ENCODE measurements at places on chromosomes 11 and 22.

DNA sequence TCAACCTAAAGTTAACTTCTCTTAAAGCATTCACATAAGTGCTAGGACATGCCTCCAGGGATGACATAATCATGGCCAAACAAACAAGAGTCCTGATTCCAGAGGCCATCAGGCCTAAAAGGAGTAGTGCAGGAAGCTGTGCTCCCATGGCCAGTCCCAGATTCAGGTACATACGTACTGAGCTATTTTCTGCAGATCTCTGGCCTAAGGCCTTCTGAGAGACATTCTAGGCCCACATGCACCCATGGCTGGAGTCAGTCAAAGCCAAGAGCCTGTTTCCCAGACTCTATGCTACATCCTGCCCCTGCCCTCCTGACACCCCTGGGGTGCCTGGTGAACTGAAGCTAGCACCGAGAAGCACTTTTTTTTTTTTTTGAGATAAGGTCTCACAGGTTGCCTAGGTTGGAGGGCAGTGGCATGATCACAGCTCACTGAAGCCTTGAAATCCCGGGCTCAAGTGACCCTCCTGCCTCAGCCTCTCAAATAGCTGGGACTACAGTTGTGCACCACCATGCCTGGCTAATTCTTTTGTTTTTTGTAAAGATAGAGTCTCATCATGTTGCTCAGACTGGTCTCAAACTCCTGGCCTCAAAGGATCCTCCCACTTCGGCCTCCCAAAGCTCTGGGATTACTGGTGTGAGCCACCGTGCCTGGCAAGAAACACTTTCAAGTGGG is 553 bp downstream of the CD3D start:
- DNase-seq: no peak

DNA sequence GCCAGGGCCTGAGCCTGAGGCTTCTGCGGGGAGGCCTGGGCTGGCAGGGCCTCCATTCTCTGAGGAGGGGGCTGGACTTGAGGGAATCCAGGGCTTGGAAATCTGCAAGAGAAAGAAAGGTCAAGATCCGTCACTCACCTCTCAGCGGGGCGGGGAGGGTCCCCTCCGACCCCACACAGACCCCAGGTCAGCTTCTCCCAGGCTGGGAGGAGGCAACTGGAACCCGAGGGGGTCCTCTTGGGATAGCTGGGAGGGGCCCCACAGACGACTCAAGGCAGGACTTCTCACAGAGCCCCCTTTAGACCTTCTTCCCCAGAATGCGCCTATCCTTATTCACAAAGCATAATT is 11.0 kb downstream of the TNKS1BP1 start:
- DNase-seq: no peak

DNA sequence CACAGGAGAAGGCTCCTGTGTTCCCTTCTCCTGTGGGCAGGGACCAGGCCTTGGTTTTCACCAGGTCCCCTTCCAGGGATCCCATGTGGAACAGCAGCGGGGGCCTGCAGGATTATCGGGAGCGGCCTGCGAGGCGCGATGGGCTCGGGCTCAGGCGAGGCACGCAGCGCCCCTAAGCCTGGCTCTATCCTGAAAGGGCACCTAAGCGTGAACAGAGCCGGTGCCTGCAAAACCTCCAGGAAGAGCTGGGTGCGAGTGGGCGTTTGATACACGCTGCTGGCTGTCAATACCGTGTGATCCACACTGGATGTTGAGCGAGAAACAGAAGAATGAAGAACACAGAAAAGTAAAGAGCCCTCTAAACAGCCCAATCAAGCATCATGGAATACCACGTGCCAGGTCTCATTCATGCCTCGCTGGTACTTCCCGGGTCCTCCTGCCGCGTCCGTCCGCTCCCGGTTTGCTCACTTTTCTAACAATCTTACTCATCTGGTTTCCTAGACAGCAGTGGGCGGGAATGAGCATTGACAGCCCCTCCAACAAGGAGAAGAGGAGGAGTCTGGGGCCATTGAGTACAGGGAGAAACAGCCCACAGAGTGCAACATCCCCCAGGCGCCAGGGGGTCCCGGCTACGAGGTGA is 12.5 kb downstream of the OSBPL5 start:
- DNase-seq: no peak

- DNase-seq: no peak
Observed at GRCh38 chr22:38284042-38284402, 11.2 kb upstream of the TMEM184B start.

DNA sequence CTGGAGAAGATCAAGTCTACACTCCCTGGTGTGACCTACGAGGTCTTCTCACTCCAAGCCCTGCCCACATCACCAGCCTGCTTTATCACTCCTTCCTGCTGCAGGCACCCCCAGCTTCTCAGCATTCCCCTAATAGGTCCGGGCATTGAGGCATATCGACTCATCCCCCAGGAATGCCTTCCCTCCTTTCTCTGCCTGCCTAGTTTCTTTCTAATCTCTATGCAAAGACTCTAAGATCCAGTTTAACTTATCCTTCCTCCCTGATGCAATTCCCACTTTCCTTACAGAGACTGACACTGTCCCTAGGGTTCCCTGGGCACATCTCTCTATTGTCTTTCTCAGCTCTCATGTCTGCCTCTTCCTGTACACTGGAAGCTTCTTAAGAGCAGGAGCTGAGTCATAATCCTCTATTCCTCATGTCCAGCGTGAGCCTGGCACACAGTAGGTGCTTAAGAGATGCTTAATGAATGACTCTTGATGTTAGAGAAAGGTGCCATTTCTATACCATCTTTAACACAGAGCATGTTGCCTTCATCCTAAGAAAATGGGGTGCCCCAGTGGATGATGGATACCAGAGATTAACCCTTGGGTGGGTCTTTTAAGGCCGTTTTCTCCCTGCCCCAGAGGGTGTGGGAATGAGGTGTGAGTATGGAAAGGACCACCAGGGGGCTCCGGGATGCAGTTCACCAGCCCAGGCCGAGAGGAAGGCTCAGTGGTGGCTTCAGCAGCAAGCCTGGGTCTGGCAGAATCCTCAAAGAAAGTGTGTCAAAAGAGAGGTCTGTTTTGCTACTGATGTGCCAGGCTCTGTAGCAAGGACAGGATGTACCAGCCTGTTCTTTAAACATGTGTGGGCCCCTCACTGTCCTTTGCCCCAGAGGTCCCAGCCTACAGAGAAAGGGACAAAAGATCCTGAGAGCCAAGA is 34.7 kb downstream of the PARVA start:
- peak; percentile 41 for DNase-seq

DNA sequence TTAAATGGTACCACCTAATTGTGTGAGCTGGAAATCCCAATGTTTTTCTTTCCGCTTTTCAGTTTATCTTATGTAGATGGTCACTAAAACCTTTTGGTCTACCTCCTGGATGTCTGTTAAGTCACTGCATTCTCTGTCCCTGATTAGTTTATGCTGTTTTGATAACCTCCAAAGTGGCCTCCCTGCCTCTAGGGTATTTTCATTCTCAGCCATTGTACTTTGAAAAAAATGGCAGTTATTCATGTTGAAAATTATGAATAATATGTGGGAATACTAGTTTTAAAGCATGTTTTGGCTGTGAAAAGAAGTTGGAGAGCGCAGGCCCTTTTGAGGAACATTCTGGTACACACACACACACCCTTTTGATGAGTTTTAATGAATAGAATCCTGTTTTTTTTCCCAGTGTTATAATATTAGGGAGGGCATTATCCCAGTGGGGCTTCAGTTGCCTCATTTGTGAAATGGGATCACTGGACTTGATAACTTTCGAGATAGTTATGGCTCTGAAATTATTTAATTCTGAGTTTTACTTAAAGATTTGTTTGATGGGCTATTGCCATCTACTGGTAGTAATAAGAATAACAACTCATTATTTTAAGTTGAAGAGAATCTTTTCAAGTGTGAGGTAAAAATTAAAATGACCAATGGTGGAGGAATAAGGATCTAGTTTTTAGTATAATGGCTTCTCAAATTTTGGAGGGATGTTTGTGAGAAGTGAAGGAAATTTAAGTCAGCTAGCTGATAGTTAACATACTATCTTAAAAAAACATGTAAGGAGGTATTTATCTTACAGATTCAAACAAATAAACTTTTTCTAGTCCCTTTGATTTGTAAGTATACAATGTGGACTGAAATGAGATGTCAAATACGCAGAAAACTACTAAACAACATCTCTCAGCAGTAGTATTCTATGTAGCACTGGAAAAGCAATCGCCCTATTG is 3.9 kb downstream of the FDX1 start:
- peak; percentile 28 for DNase-seq

DNA sequence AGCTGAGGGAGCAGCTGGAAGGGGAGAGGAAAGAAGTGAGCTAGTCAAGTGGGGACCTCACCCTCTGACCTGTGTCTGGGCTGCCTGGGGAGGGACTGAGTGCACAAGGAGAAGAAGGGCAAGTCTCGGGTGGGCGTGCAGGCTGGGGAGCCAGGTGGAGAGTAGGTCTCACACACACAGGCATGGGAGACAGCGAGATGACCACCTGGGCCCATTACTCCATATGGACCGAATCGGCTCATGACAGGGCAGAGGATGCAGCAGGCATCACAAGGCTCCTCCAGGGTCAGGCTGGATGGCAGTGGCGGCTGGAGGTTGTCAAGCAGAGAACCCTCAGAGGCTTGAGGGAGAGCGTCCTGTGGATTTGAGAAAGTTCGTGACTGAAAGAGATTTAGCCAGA is 63.5 kb downstream of the CEP164 start:
- no peak for DNase-seq

- no peak for DNase-seq
Observed at GRCh38 chr11:20016526-20016925, 143.7 kb downstream of the DBX1 start.

DNA sequence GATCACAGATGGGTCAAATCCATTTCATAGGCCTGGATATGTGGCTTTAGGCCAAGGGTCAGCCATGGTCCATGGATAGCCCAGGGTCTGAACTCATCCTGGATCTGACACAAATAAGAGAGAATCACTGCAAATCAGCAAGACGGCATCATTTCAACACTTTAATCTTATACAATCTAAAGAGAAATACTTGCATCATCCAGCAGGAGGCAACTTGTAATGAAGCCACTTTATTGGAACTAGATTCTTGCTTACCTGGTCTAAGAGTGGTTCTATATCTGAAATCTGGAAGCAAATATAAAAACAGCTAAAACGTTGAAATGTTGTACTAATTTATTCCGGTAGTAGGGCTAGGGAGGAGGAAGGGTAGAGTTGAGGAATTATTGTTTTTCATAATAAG is 870.1 kb downstream of the JRKL start:
- no peak for DNase-seq

DNA sequence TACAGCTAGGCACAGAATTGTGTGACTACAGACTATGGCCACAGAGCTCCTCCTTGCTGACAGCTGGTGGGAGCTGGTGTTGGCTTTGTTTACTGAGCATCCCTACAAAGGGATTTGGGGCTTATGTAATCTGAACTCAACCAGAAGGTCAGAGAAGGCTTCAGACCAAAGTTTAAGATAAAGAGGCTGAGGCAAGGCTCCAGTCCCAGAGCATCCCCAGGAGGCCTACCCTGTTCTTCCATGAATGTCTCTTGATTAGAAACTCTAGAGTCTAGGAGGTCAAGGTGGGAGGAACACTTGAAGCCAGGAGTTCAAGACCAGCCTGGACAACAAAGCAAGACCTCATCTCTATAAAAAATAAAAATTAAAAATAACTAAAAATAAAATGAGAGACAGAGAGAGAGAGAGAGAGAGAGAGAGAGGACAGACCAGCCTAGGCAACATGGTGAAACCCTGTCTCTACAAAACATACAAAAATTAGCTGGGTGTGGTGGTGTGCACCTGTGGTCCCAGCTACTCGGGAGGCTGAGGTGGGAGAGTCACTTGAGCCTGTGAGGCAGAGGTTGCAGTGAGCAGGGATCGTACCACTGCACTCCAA is 125.5 kb upstream of the SERPIND1 start:
- DNase-seq: no peak

DNA sequence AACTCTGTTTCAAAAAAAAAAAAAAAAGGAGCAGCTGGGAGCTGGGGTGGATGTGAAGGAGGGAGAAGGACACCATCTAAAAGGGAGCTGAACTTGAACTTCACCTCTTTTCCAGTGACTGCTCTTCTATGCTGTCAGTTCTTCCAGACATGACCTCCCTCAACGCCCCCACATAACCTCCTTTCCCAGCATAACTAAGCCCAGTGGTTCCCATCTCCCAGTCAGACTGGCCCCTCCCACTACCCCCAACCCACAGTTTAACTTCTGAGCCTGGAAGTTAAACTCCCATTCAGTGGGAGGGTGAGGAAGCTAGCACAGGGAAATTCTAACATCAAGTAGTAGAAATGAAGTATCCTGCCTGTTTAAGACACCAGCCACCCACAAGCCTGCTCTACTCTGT is 1.8 kb downstream of the ARHGAP1 start:
- DNase-seq: no peak

- no peak for DNase-seq
Observed at GRCh38 chr11:78192911-78193351, 4.2 kb downstream of the USP35 start.

DNA sequence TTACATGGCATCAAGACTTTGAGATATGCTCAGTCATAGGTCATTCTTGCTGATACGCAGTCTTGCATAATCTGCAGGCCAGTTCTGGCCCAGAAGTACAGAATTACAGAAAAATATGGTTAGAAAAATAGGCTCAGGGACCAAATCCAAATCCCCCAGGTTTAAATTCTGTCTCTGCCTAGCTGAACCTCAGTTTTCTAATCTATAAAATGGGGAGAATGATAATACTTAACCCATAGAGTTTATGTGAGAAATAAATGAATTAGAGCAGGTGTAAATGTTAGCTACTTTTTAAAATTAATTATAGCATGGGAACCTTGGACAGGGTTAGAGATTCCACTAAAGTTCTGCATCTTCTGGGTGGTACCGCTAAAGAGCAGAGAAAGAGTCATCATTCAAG is 52.3 kb upstream of the FAM181B start:
- no peak for DNase-seq

DNA sequence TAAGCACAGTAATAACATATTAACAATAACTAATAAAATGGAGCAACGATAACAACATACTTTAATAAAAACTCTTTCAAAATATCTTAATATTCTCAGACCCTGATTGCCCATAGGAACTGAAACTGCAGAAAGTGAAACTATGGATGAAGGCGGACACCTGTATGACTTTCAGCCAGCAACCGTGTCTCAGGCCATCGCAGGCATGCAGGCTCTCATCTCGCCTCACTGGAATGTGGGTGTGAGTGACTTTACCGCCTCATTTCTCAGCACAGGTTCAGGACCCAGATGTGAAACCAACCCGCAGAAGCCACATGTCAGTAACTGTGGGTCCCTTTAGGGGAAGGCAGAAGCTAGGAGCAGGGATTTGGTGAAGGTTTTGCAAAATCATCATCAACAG is 539.1 kb downstream of the FAM181B start:
- DNase-seq: no peak

DNA sequence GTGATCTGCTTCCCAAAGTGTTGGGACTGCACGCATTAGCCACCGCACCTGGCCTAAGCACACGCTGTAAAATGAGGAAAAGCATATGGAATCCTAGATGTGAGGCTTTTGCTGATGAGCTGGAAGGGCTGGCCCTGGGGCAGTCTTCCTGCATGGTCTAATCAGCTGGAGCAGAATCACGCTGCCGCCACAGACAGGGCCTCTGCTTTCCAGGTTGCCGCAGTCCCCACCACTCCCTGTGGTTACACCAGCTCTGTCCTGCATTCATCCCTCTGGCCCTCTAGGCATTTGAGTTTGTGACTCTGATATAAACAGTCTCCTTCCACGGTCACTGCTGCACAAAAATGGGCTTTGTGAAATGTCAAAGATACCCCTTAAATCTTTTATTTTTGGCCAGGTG is 17.1 kb downstream of the RPS6KA4 start:
- no peak for DNase-seq

Measured in Jurkat, Clone E6-1 (cell line).